ENCODE measurements at places on chromosomes 13 and 19.

DNA sequence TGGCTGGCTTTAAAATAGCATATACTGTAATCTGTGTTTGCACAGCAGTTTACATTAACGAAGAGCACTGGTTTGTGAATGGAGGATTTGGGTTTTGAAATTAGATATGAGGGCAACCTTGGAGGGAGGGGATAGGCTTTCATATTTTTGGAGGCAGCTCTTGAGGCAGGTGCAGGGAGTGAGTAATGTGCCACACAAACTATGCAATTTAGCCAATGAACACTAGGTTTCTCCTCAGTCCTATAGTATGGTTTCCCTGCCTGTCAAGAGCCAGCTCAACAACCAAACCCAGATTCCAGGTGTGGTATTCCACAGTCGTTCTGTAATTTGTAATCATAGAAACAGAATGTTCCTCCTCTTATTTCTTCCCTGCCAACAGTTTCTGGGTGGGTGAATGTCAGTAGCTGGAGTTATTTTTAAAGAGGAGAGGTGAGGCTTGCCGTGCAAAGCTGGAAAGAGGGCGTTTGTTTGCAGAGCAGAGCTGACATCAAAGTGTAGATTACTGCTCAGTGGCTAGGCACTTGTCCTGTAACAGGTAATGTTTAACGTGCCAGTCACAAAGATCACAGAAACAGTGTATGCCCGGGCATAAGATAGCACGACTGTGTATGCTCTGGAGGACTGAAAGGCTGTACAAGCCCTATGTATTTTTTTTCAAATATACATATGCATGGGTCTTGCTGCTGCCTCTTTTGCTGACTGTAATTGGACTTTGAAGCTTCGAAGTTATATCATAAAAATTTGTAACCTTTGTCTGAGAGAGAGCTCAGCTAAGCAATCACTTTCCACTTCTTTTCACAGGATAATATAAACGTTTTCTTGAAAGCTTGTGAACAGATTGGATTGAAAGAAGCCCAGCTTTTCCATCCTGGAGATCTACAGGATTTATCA is 124.2 kb downstream of the LMO7 start:
- no peak for DNase-seq

GRCh38 chr19:7643031-7643415 is 6.1 kb downstream of the STXBP2 start:
- no peak for DNase-seq

DNA sequence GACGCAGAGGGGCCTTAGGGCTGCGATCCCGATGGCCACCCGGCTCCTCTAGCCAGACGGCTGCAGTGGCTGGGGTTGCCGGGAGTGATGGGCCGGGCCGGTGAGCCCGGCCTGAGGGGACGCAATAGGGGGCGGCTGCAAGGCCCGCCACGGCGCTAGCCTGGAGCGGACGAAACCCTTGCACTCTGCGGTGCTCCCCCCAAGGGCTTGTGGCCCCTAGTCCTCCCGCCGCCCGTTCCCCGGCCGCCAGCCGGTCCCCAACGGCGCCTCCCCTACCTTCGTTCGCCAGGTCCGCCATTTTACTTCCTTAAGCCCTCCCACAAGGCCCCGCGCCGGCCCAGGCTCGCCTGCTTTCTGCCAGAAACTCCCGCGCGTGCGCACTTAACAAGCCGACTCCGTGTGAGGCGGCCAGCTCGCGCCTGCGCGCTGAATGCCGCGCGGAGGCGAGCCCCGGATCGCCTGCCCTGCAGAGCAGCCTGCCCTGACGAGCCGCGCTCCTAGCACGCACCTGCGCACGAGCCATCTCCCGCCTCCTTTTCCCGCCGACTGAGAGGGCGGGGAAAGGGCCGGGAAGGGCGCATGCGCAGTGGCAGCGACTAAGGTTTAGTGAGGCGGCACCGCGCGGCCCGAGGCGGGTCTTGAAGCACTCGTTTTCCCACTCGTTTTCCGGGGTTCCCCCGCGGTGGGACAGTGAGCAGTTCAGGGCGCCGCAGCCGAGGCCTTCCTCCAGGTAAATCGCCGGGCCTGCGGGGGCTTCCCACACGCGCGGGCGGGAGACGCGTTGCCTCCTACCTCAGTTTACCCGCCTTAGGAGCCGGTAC is at the start of gene RANBP3:
Gene RANBP3 (minus strand): TSS at position 356 of the 821 bp plus-strand sequence. CDS start 58 bp downstream, at position 298.
- peak; percentile 98 for DNase-seq

GRCh38 chr19:55258476-55258827 is 365 bp downstream of the PPP6R1 start:
- DNase-seq = peak; percentile 50

DNA sequence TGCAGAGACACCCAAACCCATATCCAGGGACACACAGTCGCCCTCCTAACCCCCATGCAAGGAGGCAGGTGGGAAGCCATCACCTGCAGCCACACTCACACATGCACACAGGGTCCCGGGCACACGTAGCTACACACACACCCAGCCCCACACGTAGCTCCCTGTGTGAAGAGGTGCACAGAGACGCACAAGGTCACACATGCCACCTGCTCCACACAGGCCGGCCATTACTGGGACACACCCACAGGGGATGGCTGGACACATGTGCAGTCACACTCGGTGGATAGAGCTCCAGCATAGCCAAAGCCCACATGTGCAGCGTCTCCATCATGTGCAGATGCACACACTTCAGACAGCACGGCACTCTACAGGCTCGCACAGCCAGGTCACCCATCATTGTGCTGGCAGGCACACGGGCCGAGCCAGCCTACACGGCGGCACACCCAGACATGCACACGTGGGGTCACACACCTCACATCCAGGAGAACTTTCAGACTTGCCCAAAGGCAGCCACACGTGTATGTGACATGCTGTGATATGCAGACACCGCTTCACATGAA is 1.1 kb downstream of the ZNF835 start:
- no peak for DNase-seq

DNA sequence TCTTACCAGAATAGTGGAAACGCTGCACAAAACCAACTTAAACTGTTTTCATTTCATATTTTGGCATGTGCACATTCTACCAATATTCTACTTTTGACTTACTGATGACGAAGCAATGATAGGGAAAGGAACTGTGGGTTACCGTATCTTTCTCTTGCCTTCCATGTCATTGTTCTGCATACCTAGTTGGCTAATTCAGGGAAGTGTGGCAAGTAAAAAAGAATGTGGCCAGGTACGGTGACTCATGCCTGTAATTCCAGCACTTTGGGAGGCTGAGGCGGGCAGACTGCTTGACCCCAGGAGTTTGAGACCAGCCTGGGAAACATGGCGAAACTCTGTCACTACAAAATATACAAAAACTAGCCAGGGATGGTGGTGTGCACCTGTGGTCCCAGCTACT is 108.2 kb downstream of the SIPA1L3 start:
- DNase-seq = no peak

GRCh38 chr19:6572217-6572616 is 18.7 kb downstream of the CD70 start:
- no peak for DNase-seq

DNA sequence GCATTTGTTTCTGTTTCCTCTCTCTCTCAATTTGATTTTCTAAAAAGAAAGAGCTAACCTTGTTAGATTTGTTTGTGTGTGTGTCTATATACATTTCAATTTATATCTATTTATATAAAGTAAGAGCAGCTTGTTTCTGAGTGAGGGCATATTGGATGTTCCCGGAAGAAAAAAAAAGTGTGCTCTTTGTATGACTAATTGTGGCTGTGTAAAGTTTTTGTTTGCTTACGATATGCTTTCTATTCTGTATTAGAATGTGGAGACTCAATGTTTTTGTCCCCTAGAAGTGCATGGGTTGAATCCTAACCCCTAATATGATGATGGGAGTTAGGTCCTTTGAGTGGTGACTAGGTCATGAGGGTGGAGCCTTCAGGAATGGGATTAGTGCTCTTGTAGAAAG is 66.6 kb upstream of the C1QTNF9B start:
- no peak for DNase-seq

GRCh38 chr19:51387924-51388389 is at the start of gene LIM2:
TSS of gene LIM2 (minus strand) at chr19:51387974. CDS start at chr19:51387443, 531 bp downstream.
- DNase-seq = no peak

All from stimulated activated CD4-positive, alpha-beta T cell treated with anti-CD3 and anti-CD28 coated beads, Interleukin-4, amount 100 ng/mL, for 24 hours (primary cell).